Brain pericyte (primary cell): ENCODE measurements at places on chromosomes 1 and 21.

DNA sequence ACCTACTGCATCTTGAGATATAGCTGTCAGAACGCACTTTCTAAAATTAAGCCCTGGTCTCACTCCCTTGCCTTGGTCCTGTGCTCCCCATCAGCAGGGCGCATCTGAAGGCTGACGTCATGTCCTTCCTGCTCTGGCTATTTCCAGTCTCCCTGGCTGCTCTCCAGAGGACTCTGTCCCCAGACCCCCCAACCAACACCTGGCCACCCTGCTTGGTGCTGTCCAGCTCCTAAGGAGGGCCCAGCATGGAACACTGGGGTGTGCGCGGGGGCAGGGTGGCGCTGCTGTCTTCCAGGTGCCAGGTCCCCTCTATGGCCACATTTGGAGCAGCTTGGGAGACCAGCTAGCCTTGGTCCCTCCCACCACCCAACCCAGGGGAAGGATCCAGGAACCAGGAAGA is 8.3 kb downstream of the TNNT2 start:
- DNase-seq, result no peak

GRCh38 chr1:167515893-167516321 is 2.4 kb downstream of the CD247 start:
- DNase-seq, result no peak

DNA sequence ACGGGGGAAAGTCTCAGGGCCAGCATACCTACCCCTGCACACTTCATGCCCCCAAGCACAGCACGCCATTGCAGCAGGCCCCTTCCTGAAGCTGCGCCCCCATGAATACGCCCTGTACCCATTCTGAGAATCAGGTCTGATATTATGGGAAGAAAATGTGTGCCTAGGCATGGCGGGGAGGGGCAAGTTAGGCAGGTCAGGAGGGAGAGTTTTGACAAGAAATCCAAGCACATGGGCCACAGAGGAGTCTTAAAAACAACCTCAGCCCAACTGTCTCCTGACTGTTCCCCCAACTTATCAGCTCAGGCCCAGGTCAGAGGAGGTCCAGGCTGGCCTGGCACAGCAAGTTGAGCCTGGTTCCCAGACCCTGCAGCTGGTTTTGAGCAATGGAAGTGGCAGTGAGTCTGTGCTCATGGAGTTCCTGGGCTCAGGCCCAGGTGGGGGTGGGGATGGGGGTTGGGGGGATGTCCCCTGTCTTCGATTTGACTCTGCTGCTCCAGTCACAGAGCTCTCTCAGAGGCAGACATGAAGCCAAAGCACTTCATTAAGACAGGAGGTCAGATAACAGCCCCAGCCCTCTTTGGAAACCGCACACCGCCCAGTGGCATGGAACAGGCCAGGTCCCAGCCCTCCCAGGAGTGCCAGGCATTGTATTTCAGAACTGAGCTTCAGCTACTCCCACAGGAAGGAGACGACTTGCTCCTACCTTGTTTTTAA is 20.6 kb upstream of the BCAR3 start:
- no peak for DNase-seq

- no peak for DNase-seq
Measured at GRCh38 chr1:11273595-11274234, 717 bp downstream of the UBIAD1 start.

DNA sequence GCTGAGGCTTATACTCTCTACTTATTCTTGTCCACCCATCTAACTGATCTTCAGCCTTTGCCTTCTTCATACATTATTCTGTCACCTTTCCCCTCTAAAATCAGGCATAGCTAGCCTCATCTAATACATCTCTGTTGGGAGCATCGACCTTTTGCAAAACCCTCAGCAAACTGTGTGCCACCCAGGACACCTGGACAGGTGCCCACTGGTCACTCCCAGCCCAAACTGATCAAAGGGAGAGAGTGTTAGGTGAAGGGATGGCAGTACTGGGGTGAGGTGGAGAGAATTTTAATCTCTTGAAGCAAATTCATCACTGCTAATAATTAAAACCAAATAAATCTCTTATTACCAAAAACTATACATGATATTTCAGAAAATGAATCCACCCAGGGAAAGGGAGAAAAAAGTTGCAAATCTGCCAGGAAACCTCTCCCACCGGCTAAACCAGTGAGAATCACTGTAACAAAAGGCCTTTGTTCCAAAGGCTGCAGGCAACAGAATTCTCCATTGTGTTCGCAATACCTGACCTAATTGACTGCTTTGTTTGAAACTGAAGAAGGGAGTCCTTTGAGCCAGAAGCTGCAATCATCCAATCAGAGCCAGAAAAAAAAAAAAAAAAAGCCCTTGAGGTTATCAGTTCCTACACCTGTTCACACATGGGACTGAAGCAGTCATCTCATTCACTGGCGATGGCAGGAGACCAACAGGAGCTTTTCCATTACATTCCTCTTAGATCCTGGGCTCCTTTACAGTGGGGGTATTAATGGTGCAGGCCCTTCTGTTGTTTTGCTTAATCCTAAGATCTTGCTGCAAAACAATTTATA is 172.6 kb downstream of the APP start:
- no peak for DNase-seq
